ENCODE measurements at places on chromosomes 13 and 19.

- peak; percentile 80 for DNase-seq
Measured at GRCh38 chr19:41325947-41326706, 16.2 kb downstream of the CCDC97 start.

- no peak for DNase-seq
Measured at GRCh38 chr19:46350758-46351159, 3.9 kb downstream of the PPP5C start.

- peak; percentile 68 for DNase-seq
Measured at GRCh38 chr19:52200044-52200443, 10.2 kb downstream of the PPP2R1A start.

- no peak for DNase-seq
Measured at GRCh38 chr13:39159393-39159792, 121.1 kb downstream of the NHLRC3 start.

- DNase-seq = no peak
Measured at GRCh38 chr19:38619361-38620174, 580 bp downstream of the EIF3K start.

DNA sequence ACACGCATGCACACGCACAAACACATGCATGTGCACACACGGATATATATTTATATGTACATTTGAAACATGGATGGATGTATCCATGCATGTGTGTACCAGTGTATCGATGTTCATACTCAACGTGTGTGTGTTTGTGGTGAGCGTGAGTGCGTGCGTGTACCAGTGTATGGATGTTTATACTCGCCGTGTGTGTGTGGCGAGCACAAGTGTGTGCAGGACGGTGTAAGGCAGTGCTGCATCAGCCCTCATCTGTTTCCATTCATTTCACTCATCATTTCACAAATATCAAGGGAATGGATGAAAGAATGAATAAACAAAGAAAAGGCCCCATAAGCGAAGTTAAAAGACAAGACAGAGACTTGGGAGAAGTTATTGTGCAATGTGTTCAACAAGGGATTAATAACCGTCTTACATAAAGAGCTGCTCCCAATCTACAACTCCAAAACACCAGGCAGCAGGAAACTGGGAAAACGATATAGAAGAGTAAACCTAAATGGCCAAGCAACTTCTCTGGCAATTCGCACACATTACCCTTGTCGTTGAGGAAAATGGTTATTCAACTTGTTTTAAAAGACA is 21.7 kb upstream of the MIER2 start:
- DNase-seq = no peak

DNA sequence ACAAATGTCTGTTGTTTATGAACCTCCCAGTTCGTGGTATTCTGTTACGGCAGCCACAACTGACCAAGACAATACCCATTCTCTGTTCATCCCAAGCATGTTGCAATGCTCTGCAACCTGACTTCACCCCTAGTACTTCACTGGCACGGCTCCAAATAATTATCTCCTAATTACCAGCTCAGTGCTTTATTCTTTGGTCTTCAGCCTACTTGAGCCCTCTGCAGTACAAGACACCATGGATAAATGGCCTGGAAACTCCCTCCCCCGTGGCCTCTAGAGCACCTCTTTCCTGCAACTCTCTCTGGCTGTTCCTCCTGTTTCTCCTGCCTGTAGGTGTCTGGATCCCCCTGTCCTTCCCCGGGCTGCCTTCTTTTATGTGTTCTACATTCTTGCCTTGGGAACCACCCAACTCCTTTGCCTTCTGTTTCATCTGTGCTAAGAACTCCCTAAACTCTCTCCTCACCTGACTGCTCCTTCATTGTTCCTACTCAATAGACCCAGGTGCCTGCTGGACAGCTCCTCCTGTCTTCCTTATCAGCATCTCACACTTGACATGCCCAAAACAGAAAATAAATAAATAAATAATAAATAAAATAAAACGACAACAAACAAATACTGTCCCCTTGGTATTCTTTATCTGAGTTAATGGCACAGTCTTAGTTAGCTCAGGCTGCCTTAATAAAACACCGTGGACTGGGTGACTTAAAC is 200.4 kb upstream of the IPO5 start:
- DNase-seq = no peak

DNA sequence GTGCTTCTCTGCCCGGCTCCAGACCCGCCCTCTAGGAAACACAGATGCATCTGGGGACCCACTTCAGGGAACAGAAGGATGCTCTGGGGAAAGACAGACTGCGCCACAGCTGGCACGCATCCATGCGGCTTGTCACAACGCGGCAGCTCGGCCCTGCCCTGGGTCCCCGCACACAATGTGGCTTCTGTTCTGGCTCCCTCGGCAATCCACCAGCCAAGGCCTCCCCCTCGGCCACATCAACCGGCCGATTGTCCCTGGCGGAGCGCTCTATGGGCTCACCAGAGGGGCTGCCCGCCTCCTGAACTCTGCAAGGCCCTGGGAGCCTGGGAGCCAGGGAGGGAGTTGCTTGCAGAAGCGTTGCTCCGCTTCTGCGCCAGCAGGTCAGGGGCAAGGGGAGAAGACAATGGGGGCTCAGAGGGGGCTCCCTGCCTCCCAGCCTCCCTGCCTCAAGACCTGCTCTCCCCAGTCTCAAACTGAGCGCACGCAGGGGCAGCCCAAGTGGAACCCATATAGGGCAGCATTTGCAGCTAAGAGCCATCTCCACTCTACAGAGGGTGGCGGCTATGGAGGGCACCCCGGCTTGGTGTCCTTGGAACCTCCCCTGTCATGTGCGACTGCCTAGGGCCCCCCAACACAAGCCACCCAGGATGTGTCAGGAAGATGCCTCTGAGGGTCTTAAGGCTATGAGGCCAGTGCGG is 37.9 kb downstream of the MLLT1 start:
- DNase-seq = no peak

DNA sequence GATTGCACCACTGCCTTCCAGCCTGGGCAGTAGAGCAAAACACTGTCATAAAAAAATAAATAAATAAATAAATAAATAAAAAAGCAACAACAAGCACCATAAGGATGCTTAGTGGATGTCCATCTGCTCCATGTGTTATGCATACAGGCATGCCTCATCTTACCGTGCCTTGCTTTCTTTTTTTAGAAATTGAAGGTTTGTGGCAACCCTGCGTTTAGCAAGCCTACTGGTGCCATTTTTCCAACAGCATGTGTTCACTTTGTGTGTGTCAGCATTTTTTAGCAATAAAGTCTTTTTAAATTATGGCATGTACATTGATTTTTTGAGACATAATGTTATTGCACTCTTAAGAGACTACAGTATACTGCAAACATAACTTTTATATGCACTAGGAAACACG is 68.3 kb downstream of the PEPD start:
- no peak for DNase-seq

- DNase-seq = no peak
Measured at GRCh38 chr19:16113727-16114126, 2.0 kb downstream of the RAB8A start.

- no peak for DNase-seq
Measured at GRCh38 chr13:103288114-103288513, 221.9 kb upstream of the SLC10A2 start.

DNA sequence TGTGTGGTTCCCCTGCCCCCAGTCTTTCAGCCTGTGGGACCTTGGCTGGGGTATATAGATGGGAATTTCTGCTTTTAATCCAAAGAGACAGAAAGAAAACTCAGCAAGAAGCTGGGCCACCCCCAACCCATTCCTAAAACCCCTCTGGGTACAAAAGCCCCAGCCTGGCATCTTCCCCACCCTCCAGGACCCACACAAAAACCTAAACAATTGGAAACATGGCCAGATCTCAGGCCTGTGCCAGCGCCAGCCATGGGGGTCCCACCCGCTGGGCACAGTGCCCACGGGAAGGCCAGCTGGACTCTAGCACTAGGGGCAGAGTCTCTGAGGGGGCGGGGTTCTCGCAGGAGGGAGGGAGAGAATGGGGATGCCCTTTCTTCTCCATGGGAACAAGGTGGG is 8.6 kb downstream of the LYL1 start:
- no peak for DNase-seq

DNA sequence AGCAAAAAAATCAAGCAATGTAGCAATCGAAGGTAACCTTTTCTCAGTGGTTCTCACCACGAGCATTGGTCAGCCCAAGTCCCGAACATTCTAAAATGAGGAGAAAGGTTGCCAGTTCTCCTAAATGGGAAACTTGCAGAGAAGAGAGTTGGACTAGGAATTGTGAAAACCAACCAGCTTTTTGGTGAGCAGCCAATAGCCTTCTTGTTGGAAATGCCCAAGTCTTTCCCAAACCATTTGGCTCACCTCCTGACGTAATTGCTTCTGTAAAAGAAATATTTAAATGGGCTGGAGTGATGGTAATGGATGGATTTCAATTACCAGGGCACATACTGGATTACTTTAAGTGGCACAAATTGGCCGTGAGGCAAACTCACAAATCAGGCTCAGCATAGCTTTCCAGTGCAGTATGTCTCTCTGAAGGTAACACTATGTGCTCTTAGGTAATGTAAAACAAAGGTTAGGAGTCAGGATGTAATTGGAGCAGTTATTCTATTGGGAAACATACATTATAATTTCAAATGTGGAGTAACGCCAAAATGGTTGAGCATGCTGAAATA is 423.2 kb downstream of the KLF5 start:
- no peak for DNase-seq

DNA sequence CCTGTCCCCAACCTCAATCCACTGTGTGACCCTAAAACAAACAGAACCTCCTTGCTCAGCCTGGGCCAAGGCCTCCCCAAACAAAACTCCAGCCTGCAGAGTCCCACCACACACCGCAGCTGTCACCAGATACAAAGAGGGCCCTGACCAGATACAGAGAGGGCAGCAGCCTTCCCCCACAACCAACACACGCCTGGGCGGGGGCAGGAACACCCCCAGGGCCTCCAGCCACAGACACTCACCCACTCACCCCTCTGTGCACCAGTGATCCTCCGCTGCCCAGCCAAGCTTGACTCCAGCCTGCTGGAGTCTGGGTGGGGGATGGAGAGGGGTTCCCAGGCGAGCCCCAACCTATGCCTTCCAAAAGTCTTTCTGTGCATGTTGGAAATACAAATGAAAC is 5.9 kb upstream of the CIRBP start:
- DNase-seq = no peak

DNA sequence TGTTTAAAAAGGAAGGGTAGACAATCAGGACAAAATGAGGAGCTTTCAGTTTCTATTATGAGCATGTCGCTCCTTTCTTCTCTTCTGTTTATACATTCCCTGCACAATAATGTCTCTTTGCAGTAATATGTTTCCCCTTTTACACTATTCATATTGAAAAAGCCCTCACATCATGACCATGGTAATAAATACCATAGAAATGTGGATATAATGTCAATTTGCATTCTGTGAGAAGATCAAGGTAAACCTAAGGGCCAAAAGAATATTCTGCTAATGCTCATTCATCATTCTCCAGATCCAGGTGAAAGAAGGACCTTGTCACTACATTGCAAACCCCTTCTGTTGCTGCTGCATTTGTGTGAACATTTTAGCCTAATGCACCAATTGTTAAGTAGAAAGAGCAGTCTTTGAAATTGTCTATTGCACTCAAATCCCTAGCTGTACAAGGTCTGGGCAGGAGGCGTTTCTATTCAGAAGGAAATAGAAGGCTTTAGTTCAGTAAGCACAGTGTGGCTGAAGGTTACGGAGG is 117.6 kb upstream of the SOX21 start:
- no peak for DNase-seq

DNA sequence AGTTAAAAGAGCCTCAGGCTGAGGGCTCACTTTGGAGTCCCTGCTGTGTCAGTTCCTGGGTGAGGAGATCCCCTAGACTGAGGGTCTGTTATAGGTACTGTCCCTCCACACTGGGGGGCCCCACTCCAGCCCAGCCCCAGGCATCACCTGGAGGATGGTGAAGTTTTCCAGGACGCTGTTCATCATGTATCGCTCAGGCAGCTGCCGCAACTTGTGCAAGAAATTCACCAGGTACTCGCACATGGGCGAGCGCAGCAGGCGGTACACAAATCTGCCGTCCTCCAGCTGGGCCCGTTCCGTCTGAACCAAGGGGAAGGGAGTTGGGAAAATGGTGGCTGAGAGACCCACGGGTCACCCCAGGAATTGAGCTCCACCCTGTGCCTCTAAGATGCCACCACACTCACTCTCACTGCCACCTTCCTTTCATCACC is 7.1 kb downstream of the CD37 start:
- DNase-seq = no peak

GRCh38 chr13:73870970-73871935 is 263.0 kb downstream of the KLF12 start:
- peak; percentile 74 for DNase-seq

GRCh38 chr19:39304701-39305571 is 8.7 kb downstream of the IFNL1 start:
- DNase-seq = no peak

- peak; percentile 85 for DNase-seq
Measured at GRCh38 chr13:94093652-94094315, 385.7 kb downstream of the DCT start.

- no peak for DNase-seq
Measured at GRCh38 chr19:15587663-15588062, 27.4 kb upstream of the CYP4F8 start.

- no peak for DNase-seq
Measured at GRCh38 chr13:95523598-95523997, 28.9 kb upstream of the CLDN10 start.

DNA sequence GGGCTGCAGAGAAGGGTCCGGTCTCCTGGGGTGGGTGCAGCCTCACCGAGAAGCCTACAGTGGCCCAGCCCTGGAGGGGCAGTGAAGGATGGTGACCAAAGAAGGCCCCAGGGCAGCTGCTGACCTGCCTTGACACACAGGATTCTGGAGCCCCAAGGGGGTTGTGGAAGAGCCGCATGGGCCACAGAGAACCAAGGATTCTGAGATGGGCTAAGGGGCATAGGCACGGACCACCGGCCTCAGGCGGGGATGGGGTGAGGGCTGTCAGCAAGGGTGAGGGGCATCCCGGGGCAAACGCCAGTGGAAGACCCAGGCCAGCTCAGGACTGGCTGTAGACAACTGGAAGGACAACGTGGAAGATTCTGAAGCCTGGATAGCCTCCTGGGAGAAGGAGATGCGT is 151.6 kb downstream of the TEX29 start:
- no peak for DNase-seq

DNA sequence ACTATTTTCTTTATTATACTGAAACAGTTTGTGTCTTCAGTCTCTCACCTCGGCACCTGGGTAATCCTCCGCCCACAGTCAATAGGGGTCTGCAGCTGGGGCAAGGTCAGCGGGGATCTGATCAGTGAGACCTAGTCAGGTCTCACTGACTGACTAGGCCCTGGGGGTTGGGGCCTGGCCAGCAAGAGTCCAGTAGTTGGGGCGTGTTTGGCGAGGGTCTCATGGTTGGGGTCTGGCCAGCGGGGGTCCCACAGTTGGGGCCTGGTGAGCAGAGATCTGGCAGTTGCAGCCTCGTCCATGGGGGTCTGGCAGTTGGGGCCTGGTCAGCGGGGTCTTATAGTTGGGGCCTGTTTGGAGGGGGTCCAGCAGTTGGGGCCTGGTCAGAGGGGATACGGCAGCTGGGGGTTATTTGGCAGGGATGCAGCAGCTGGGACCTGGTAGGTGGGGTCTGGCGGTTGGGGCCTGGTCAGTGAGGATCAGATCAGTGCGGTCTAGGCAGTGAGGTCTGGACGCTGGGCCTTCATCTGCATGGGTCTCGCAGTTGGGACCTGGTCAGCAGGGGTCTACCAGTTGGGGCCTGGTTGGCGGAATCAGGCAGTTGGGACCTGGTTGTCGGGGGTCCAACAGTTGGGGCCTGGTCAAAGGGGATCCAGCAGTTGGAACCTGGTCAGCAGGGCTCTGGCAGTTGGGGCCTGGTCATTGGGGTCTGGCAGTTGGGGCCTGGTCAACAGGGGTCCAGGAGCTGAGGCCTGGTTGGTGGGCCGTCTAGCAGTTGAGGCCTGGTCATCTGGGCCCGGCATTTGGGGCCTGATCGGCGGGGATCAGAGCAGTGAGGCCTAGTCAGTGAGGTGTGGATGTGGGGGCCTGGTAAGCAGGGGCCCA is 61.1 kb upstream of the TPM4 start:
- DNase-seq = no peak
